HT1080 (cell line): ENCODE measurements at places on chromosomes 2 and 18. TPM values are rescaled to one million over a fixed set of nuclear protein-coding genes. Genes with fewer than 3 reads are reported as not detected.

- no peak for DNase-seq
These were observed 23.7 kb upstream of the ACKR3 start for GRCh38 chr2:236545814-236546480.

GRCh38 chr2:197626965-197627625 is 48.3 kb downstream of the RFTN2 start:
- no peak for DNase-seq

DNA sequence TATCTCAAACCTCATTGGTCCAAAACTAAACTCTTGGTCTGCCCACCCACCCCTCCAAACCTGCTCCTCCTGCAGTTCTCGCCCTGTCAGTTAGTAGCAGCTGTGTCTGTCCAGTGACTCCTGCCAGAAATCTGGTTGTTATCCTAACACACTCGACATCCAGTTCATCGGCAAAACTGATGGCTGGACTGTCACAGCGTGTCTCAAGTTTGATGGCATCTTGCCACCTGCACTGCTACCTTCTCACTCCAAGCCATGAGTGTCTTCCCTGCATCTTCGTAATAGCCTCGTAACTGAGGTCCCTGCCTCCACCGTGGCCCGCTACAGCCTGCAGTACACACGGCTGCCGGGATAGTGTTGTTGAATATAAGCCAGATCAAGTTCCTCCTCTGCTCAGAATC is 470.1 kb upstream of the RAB12 start:
- DNase-seq = no peak

TLX2 gene
- not detected in 2 replicates for total RNA-seq

DNA sequence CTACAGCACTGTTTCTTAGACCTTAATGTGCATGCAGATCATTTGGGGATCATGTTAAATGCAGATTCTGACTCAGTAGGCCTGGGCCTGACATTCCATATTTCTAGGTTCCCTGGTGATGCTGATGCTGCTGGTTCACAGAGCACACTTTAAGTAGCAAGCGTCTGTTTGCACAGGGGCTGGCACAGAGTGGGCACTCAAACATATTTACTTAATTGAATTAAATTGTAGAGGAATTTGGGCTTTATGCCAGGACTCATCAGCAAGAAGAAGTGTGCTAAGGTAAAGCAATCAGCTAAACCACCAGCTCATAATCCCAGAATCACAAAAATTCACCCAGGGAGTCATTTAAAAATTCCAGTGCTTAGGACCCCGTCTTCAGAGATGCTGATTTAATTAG is 25.1 kb upstream of the INPP4A start:
- no peak for DNase-seq
